T-helper 1 cell (primary cell): ENCODE measurements at places on chromosomes 3 and 15.
A peak's percentile ranks its signal among the peaks of the same experiment; 100 is the strongest.

- no peak for DNase-seq
Measured at GRCh38 chr15:55907797-55908196, 85.6 kb downstream of the NEDD4 start.

- no peak for DNase-seq
Measured at GRCh38 chr3:150520408-150520807, 25.9 kb downstream of the SERP1 start.

DNA sequence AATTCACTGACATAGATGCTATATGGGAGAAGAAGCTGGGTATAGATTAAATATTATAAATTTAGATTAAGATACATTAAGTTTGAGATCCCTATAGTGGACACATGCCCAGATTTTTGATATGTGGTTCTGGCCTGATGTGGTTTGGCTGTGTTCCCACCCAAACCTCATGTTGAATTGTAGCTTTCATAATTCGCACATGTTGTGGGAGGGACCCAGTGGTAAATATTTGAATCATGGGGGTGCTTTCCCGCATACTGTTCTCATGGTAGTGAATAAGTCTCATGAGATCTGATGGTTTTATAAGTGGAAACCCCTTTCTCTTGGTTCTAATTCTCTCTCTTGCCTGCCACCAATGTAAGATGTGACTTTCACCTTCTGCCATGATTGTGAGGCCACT is 189.4 kb upstream of the CD96 start:
- no peak for DNase-seq

- no peak for DNase-seq
Measured at GRCh38 chr15:65201918-65202317, 9.4 kb downstream of the CILP start.

GRCh38 chr3:120795017-120795648 is 52.6 kb downstream of the GTF2E1 start:
- DNase-seq, result peak; percentile 62

DNA sequence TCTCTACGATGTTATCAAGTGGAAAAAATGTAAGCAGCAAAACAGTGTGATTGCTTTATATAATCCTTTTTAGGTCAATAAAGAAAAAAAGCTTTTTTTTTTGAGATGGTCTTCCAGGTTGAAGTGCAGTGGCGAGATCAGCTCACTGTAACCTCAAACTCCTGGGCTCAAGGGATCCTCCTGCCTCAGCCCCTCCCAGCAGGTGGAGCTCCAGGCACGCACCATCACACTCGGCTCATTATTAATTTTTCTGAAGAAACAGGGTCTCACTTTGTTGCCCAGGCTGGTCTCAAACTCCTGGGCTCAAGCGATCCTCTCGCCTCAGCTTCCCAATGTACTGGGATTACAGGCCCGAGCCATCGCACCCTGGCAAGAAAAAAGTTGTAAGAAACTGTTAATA is 17.3 kb downstream of the RNF168 start:
- no peak for DNase-seq

- DNase-seq, result no peak
Measured at GRCh38 chr3:27079427-27080257, 289.5 kb downstream of the NEK10 start.

DNA sequence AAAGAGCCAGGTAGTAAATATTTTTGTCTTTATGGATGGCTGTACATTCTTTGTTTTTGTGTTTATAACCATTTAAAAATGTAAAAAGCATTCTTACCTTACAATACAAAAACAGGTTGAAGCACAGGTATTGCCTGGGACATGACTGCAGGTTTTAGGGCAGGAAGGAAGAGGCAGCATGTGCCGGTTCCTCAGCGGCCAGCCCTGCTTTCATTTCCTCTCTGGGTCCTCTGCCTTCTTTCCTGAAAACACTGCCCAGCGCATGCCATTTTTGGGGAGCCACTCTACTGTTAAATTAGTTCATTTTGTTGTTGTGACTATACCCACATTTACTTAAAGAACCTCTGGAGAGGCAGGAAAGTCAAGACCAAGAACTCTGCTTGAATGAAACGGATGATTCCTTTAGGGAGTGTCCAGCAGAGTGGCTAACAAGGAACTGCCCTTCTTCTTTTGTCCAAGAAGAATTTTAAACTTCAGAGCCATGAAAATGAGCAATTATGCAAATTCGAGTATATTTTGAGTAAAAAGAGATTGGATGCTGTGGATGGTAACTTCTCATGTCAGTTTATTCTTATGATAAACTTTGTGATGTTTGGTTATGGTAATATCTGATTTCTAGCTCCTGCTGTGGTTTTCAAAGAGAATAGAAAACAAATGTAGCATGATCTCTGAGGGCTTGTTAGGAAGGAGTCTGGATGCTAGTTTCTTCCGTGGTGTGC is 52.7 kb downstream of the SACM1L start:
- no peak for DNase-seq

- DNase-seq, result no peak
Measured at GRCh38 chr3:181921220-181921619, 209.5 kb downstream of the SOX2 start.

DNA sequence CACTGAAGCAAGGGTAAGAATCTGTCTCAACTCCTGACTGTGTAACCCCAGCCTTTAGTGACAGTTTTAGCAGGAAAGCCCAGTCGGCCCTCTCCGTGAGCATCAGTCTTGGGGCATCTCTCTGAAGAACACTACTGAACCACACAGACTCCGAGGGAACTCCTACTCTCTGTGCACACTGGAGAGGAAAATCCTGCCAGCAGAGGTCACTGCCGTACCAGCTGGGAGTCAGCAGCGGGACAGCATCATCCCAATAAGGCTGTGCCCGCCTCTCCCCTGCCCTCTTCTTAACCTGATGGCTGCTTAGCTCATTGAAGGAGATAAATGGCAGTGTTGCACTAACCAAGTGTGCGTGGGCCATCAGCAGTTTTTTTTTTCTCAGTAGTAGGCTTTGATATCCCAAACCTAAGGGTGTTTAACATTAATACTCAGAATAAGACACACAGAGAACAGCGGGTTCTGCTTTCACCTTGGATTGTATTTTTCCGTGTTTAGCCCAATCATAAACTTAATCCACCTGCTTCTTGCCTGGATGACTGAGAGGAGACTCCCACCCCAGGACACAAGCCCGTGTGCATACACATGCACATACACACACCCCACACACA is 26.6 kb upstream of the RASA2 start:
- DNase-seq, result peak; percentile 75

- no peak for DNase-seq
Measured at GRCh38 chr3:179796421-179796820, 143.6 kb downstream of the USP13 start.

DNA sequence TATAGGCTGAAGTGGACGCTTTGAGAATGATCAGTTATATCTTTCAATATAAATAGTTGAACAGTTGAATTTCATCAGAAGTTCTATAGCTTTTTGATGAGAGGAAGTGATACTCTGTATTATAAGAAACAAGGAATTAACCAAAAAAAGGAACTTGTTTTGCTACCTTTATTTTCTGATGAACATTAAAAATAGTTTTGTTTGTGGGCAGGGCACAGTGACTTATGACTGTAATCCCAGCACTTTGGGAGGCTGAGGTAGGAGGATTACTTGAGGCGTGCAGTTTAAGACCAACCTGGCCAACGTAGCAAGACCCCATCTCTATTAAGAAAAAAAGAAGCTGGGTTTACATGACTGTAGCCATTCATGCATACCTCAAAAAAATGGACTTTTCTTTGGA is 16.7 kb downstream of the BLOC1S6 start:
- no peak for DNase-seq

DNA sequence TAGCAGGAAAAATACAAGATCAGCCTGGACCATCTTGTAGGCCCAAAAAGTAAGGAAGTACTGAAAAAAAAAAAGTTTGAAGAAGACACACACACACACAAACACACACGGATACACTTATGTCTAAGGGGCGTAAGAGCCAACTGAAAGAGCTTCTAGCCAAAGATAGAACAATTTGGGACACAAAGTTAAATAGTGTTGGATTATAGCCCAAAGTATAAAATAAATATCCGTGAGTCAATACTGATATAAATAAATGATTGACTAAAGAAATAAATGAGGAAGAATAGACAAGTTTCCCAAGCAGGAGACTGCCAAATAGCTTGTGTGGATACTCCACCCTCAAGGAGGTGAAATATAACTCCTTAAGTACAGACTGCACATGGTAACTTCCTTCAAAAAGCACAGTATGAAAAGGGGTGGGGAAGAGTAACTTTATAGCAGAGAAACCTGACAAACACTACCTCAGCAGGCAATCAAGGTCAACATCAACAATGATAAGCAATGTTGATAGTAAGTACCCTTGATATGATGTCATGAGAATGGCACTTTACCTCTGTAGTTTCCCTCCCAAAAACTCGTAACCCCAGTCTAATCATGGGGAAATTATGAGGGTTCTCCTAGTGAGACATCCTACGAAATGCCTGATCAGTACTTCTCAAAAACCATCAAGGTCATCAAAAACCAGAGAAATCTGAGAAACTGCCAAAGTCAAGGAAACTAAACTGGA is 187.3 kb upstream of the ATP11B start:
- DNase-seq, result no peak

DNA sequence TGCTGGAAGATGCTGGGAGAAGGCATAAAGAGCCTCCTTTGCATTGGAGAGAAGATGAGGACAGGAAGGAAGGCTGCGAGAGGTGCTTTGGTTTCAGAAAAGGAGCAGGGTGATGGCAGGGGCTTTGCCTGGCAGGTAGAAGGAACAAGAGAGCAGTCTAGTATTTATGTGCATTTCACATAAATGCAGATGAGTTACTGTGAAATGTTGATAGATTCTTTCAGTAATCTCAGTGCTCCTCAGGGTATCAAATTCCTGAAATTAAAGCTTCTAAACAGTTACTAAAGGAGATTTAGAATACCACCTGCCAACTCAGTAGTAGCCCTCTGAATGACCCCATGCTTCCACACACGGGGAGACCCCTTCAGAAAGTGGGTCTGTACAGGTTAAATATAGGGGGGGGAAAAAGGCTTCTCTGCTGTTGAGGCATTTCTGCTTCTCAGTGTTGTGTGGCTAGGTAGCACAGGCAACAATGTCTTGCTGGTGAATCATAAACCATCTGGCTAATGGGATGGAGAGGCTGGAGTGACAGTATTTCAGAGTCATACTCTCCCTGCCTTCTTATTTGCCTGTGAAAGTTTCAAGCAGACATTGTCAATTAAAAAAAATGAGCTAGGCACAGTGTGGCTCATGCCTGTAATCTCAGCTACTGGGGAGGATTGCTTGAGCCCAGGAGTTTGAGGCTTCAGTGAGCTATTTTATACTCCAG is 14.3 kb upstream of the FBXL22 start:
- no peak for DNase-seq

GRCh38 chr15:79243723-79244122 is 38.8 kb upstream of the ANKRD34C start:
- DNase-seq, result no peak

- no peak for DNase-seq
Measured at GRCh38 chr15:42071717-42072116, 22.6 kb downstream of the PLA2G4D start.

- no peak for DNase-seq
Measured at GRCh38 chr3:3801494-3801841, 2.2 kb downstream of the LRRN1 start.

GRCh38 chr3:69896095-69896494 is 103.4 kb upstream of the SAMMSON start:
- DNase-seq, result no peak

GRCh38 chr3:127363891-127364290 is 76.0 kb upstream of the PRR20G start:
- DNase-seq, result no peak

GRCh38 chr15:28068930-28069329 is 30.2 kb downstream of the OCA2 start:
- no peak for DNase-seq

DNA sequence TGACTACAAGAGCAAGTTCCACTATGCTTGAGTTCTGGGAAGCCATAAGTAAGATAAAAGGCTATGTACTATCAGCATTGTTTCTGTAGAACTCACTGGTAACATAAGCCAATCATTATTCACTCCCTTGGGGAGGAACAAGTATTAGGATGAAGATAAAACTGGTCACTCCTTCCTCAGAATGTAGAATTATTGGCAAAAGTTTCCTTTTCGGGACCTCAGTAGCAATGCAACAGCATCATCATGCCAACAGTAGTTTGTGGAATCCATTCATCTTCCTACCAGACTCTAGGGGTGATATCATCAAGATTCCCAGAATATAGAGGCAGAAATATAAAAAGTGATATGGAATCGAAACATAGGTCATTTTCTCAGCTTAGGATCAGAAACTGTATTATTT is 209.5 kb downstream of the PLOD2 start:
- no peak for DNase-seq

DNA sequence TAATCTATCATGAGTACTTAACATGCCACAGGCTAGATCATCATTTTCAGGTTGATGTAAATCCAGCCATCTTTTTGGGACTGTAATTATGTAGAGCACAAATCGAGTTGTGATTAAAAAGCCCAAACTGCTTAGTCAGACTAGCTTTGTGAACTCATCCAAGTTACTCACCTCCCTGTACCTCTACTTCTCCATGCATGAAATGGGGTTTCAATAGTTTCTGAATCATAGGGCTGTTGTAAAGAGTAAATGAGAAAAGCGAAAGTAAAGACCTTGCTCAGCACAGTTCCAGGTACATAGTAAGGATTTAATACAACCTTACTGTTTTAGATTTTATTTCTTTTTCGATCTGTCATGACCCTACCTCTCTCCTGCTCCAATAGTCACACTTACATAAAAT is 85.6 kb upstream of the GAP43 start:
- no peak for DNase-seq

DNA sequence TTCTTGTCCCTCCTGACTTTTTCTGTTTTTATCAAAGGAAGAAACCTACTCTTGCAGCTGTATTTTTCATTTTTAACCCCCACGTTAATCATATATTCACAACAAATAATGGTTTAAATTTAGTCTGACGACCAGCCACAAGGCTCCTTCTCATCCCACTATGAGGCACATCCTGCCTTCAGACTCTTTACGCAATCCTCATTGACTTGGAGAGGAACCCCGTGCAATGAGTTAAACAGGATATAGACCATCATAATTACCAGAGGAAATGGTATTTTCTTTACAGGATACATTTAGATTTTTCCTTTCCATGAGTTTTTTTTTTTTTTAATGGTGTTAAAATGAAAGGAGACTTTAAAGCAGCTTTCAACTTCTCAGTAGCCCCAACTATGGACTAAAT is 68.5 kb downstream of the WWTR1 start:
- DNase-seq, result no peak
